ENCODE measurements at places on chromosomes 16 and 17. TPM values are rescaled to one million over a fixed set of nuclear protein-coding genes. Genes with fewer than 3 reads are reported as not detected.

Gene BAIAP3
- 6.8 TPM for total RNA-seq

Gene HSD17B2
- total RNA-seq, result not detected

Gene KCNJ18
- total RNA-seq, result not detected

Gene KRTAP9-4
- not detected for total RNA-seq

Gene KRTAP1-5
- total RNA-seq, result not detected

Gene HBQ1
- total RNA-seq, result 4.4 TPM

GRCh38 chr17:6948562-6948961, 47.3 kb upstream of the ALOX12 start:
- no peak for DNase-seq

DNA sequence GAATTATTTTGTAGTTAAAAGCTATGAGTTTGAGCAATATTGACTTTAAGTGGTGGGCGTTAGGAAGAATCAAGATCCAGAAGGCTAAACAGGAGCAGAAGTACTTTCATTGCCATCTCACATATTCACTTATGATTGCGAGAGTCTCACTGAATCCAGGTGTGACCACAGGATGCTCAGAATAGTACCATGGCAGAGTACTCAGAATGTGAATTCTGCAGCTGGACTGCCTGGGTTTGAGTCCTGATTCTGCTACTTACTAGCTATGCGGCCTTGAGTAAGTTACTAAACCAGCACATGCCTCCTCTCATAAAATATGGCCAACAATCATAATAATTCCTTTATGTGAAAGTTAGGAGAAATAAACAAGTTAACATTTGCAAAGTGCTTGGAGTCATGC, 109.5 kb downstream of the CA10 start:
- DNase-seq, result no peak

- no peak for DNase-seq
Measured at GRCh38 chr17:20284570-20285295, 182.6 kb downstream of the LGALS9B start.

DNA sequence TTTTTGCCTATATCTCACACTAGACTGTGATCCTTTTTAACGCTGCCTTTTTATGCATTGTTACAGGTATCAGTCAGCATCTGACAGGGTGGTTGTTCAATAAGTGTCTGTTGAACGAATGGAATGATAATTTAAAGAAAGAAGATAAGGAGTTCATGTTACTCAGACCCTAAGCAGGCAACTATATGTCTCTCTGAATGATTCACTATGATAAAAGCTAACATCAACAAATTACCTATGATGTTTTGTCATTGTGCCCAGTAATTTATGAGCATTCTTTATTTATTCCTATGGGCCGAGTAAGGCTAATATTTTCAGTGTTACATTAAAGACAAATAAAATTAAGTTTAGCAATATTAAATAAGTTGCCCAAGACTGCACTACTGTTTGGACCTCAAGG, 435.0 kb upstream of the KIF2B start:
- no peak for DNase-seq

- DNase-seq, result no peak
Measured at GRCh38 chr16:86073763-86074493, 175.0 kb downstream of the IRF8 start.

GRCh38 chr16:30903596-30903995, 7.2 kb downstream of the CTF1 start:
- DNase-seq, result no peak

GRCh38 chr17:40366076-40366860, 1.7 kb upstream of the GJD3 start:
- DNase-seq, result no peak

- no peak for DNase-seq
Measured at GRCh38 chr16:19131825-19132218, 18.1 kb downstream of the ITPRIPL2 start.

DNA sequence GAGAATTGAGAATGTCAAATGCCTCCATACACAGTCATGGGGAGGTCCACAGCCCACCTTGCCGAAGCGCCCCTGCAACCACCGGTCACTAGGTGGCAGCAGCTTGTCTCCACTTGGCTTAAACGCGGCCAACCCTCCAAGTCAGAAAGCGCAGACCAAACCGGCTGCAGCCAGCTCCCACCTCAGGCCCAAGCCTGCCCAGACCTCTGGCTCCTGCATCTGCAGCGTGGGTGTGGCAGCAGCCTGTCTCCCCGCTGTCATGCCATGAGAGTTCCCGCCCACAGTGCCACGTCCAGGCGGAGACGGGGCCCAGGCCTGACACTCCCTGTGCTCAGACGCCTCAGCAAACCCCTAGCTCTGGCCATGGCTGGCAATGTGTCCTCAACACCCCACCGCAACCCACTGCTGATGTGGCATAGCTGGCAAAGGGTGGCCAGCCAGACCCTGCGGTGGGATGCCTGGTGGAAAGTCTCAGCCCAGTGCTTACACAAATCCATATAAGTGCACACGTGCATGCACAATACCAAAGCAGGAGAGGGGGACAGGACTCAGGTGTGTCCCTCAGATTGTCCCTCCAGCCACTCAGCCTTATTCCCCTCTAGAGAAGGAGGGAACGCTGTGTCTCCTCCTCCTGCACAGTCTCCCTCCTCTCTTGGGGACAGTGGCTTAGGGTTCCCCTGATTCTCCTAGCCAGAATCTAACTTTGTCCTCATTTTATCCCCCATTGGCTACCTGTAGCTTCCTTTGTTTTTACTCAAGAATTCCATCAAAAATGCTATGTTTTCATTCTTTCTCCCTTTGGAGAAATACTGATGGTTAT, 10.9 kb downstream of the COPZ2 start:
- peak; percentile 96 for DNase-seq

DNA sequence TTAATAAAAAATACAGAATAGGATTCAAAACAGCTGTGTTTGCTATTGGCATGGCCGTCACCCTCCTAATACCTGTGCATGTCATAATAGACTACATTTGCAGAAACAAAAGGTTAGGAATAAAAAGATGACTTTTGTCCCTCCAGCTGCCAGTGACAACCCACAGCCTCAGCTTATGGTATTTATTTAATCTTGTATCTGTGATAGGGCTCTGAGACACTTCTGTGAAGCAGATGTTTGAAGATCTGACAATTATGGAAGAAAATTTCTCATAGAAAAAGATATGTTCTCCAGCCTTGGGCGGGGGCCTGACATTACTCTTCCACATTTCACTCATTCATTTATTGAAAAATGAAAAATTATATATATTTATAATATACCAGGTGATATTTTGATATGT, 62.2 kb downstream of the PITPNC1 start:
- no peak for DNase-seq

- DNase-seq, result no peak
Measured at GRCh38 chr17:53719229-53719628, 103.5 kb upstream of the KIF2B start.

DNA sequence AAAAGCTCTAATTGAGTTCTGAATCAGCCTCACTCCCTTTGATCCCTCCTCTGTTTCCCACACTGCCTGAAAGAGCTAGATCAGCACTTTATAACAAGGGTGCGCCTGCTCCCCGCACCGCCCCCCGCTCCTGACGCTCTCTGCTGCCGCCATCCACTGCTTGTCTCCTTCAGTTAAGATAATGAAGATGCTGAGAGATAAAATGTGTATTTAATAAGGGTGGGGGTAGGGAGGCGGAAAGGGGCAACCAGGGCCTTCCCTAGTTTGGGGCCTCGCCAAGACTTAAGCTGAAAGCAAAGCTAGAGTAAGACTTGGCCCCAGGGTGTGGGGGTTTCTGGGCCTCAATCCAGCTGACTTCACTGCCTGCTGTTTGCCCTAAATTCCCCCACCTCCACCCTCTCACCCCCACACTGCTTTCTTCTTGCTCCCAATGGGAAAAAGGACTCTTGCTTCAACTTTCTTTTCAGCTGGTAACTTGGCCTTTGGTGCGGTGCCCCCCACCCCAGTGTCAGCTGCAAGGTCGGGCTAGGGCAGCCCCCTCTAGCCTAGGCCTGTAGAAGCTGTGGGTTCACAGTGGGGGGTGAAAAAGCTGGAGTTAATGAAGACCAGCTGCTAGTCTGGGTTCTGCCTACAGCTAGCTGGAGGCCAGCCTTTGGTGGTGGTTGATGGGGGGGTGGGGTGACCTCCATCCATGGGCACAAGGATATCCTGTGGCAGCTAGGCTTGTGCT, 1.8 kb upstream of the RARA start:
- no peak for DNase-seq
